Activated CD4-positive, alpha-beta memory T cell treated with anti-CD3 and anti-CD28 coated beads, Interleukin-2, amount 10 ng/mL, durations not matched to agents 7 days and 5 days (primary cell): ENCODE measurements at places on chromosomes 5 and 9.

DNA sequence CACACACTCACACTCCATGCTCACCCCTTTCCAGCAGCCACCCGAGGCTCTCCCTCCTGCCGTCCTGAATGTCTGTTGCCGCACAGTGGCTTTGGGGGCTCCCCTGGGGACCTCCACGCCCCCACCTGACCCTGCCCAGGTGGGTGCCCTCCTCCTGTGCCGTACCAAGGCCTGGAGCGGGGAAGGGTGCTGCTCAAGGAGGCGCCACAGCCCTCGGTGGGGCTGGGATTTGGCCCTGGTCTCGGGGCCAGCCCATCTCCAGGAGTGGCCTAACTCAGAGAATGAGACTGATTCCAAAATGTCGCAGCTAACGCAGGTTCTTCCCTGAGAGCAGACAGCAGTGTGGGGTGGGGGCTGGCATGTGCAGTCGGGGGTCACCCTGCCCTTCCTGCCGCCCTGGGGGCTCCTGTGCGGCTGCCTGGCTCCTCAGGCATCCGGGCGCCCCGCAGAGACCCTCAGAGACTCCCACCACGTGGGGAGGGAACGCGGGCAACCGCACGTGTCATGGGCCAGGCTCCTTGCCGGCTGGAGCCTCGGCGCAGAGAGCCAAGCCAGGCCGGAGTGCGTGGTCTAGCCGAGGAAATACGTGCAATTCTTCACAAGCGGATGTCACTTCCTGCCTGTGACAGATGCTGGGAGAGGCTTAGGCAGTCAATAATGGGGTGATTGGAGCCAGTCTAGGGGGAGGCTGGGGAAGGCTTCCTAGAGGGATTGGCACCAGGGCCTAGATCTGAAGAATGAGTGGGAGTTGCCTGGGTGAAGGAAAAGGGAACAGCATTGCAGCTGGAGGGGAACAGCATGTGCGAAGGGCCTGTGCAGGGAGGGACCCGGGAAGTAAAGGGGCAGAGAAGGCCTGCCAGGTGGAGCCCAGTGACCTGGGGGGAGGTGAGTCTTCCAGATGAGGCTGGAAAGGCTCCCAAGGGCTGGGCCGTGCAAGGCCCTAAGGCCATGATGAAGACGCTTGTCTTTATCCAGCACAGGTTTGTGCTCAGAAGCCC is 44.1 kb downstream of the C9orf50 start:
- no peak for DNase-seq

DNA sequence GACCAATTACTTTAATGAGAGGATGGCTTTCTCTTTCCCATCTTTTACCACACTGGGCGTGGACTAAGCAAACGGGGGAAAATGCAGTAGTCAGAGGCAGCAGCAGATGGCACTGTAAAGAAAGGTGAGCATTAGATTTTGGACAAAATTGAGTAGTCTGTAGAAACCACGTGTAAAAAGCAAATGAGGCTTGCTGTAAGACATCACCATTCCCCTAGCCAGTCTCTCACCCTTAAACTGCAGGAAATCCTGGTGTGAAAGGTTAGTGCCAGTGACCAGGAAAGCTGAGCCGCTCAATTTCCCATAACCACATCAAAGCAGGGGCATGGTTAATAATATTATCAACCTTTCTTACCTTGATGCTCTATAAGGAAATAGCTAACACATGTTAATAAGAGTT is 31.8 kb downstream of the SPATA31C2 start:
- peak; percentile 24 for DNase-seq

GRCh38 chr9:33106827-33107621 is 30.6 kb upstream of the SMU1 start:
- DNase-seq, result no peak

DNA sequence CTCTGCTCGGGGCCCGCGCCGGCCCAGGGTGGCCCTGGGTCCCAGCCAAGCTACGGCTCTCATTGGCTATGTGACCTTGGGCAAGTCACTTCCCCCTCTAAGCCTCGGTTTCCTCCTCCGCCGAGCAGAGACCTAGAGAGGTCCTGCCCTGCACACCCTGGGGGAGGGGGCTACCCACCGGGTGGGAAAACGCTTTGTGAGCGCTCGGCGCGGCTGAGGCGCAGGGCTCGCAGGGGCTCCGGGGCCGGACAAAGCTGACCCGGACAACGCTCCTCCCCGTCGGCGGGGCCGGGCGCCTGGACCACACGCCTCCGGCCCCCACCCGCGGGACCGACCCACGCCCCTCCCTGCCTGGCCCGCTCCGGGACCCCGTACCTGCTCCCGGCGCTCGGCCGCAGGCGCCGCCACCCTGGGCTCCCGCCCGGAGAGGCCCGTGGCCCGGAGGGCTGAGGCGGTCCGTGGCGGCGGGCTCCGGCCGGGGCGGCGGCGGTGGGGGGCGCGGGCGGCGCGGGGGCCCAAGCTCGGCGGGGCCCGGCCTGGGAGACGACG is 85.7 kb upstream of the MELK start:
- peak; percentile 63 for DNase-seq

DNA sequence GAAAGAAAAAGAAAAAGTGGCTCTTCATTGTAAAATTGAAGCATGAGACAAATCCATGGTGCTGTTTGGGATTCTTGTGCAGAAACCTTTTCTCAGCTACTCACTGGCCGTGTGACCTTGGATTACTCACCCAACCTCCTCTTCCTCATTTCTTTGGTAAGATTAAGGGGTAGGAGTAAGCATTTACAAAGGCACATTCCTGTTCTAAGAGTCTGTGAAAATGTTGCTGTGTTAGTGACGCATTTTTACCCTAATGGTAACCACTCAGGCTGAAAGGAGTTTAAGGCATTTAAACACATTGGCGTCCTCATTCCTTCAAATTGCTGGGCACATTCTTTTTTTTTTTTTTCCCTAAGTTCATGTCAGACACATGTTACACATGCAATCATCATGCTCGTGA is 4.3 kb downstream of the RAI14 start:
- no peak for DNase-seq

DNA sequence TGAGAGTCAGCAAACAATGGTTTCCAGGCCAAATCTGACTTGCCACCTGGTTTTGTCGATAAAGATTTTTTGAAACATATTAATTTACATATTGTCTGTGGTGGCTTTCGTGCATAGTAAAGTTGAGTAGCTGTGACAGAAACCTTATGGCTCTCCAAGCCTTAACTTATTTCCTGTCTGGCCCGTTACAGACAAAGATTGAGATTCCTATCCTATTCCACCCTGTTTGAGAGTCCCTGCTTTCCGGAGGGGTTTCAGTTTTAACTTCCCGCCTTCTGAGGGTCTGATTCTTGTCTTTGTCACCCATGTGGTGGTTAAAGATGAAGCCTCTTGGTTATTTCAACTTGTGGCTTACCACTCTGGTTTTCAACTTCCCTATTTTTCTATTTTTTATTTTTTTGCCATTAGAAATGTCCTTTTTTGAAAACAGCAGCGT is 11.4 kb downstream of the OTULIN start:
- DNase-seq, result no peak

- DNase-seq, result no peak
Measured at GRCh38 chr5:3607541-3608181, 12.0 kb downstream of the IRX1 start.
